SK-N-MC (cell line): ENCODE measurements at places on chromosomes 6 and 20.

DNA sequence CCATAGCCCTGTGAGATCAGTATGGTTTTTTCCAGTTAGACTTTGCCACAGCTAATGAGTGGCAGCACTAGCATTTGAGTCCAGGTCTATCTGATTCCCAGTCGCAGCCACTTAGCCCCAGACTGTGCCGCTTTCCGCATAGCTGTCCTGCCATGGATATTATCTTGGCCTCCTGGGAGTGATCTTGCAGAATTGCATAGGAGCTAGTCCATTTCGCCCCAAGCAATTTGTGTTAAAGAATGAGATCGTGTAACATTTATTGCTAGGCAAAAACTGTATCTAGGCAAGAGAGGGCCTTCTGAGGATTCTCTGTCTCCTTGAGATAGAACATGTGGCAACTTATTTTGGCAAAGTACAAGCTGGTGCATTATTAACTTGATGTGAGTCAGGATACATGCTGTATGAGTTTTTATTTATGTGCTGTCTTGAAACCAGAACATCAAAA, 74.2 kb downstream of the EZR start:
- peak; percentile 98 for DNase-seq

DNA sequence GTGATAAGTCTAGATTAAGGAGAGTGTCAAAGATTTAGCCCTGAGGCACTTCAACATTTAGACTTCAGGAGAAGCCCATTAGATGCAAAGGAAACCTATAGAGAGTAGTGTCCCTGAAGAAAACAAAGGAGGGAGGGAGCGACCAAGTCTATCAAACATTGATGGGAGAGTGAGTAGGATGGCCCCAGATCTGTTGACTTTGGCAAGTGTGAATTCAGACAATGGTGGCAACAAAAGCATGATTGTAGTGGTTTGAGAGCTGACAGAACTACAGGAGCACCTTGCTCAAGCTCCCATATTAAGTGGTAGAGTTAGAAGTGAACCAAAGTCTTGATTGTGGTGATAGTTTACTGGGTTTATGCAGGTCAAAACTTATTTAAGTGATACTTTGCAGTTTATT, 979 bp upstream of the ABCF1 start:
- no peak for DNase-seq

DNA sequence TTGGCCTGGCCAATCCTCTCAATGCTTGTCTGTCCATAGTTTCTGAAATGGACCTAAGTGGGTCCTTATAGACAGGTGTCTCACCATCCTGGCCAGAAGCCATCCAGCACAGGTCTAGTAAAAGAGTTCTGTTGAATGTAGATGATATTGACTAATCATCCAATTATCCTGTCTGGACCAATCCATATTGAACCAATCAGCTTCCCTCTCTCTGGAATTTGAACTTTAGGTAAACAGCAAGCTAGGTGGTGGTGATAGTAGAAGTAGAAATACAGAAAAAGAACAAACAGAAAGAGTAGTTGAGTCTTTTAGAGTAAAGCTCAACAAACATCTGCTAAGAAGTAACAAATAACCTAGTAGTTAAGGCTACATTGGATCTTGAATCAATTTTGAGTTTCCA, 9.5 kb upstream of the PNRC1 start:
- no peak for DNase-seq

GRCh38 chr20:33701629-33702450, 15.7 kb upstream of the E2F1 start:
- DNase-seq = no peak

DNA sequence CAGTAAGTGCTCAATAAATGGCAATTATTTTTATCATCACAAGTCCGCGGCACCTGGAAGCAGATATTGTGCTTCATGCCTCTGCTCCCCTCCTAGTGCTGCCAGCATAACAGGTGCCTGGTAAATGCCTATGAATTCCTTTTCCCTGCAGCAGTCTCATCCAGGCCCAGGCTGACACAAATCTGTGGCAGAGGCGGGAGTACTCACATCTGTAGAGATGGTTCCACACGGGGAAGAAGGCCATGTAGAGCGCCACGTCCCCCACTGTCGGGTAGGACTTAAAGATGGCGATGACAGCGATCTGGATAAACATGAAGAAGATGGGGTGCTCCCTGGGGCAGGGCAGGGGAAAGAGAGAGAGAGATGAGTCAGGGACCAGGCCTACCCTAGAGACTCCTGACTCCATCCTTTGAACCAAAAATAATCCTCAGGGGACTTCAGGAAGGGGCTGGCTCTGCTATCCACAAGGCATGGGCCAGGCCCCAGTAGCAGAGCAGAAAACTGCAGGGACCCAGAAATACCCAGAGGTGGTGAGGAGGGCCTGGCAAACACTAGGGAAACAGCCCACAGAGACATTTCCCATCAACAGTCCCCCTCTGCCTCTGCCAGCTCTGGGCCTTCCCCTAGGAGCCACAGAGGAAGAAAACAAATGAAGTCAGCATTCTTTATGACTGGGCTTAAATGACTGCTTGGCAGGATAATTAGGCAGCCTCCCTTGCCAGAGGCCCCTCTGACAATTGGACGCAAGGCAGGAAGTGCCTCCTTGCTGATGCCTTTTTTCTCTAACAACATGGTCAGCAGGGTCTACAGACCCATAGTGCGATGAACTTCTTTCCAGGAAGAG, 23.0 kb downstream of the MAP1LC3A start:
- no peak for DNase-seq

GRCh38 chr6:28658475-28659249, 133.0 kb downstream of the GPX5 start:
- DNase-seq = no peak

DNA sequence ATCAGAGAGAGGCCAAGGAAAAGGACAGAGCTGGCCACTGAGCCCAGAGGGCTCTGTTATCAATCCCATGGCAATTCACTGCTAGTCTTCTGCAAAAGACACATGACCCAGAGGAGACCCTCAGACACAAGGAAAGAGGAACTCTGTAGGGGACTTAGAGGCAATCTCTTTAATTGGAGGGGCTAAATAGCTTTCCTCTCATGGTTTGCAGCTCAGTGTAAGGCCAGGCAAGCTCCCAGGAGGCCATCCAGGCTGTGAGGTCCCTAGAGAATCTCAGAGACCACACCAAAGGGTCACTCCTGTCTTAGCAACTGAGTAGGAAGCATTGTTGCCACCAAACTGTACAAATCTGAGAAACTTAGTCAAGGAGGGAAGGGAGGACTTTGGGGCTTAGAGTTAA, 10.0 kb upstream of the HLA-DOA start:
- DNase-seq = no peak

DNA sequence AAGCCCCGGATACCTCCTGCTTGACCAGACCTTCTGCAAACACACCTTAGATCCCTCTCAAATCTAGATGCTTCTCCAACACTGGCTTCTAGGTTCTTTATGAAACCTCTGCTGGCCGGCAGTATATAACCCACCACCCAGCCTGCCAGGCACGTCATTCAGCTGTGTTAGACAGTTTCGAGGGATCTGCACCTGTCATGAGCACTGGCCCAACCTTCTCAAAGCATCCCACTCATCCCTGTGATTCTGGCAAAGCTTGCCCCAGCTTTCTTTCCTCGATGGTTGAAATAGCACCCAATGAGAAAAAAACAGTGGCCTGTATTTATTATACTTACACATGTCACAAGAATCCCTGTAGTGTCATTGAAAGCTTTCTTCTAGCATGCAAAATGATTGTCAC, 157.8 kb downstream of the MTHFD1L start:
- no peak for DNase-seq

GRCh38 chr20:5807431-5807830, 57.2 kb downstream of the SHLD1 start:
- DNase-seq = no peak

- no peak for DNase-seq
Observed at GRCh38 chr6:144178323-144178722, 28.0 kb downstream of the STX11 start.

GRCh38 chr6:135600086-135600702, 102.7 kb upstream of the AHI1 start:
- DNase-seq = no peak

DNA sequence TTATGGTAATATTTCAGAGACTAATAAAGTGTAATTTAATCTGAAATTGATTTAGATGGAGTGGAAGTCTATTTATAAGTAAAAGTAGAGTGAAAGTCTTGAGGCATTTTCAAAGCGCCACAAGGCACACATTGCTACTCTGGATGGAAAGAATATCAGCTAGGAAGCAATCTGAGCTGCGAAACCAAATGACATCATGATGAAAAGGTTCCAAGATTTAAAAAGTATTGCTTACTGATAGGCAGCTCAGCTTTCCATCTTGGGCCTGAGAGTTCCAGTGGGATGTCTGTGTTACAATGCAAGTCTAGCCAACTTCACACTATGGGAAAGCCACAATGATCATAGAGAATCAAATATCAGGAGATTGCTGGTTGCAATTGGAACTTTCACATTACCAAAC, 126.9 kb upstream of the VGLL2 start:
- DNase-seq = no peak

DNA sequence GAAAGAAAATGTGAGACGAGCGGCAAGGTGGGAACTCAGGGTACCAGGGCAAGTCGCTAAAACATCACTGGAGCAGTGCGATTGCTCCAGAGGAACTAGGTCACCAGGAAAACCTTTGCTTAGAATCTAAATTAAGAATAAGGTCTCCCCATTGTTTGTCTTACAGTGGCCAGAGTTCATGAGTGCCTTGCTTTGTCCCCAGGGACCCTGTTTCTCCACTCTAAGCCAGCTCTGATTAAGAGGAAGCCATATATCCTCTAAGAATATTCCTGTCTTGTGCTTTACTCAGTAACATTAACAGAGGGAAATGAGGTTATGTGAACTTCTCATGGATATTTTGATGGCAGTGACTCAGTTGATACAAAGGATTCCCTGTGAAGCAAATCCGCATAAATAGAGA, 305.8 kb downstream of the CD83 start:
- DNase-seq = no peak

DNA sequence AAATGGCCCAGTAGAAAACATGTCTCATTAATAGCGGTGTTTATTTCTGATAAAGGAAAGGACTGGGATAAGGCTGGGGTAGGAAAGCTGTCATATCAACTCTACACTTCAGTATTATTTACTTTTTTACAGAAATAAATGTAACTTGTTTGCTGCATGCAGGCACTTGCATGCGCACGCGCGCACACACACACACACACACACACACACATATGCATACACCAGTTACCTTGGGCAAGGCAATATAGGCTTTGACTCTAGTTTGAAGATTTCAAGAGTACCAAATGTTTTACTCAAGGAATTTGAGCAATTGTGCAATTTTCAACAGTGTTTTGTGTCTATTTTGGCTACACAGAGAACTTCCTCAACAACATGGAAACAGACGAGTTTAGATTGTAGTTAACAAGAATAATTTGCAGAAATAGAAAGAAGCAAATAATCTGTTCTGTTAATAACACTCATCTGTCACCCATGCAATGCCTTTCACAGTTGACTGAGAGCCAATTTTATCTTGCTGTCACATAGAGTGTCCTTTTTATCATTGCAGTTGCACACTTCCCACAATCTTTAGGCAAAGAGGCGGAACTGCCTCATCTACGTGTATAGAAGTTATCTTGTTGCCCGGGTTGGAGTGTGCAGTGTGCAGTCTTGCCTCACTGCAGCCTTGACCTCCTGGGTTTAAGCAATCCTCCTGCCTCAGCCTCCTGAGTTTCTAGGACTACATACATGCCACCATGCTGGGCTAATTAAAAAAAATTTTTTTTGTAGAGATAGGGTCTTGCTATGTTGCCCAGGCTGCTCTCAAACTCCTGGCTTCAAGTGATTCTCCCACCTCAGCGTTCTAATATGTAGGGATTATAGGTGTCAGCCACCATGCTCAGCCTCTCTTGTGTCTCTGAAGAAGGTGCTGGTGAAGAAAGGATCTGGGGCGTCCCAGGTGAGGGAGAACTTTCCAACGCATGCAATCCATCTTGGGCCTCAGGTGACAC, 74.8 kb upstream of the SHLD1 start:
- no peak for DNase-seq

GRCh38 chr6:154916857-154917256, 78.3 kb upstream of the TIAM2 start:
- no peak for DNase-seq

DNA sequence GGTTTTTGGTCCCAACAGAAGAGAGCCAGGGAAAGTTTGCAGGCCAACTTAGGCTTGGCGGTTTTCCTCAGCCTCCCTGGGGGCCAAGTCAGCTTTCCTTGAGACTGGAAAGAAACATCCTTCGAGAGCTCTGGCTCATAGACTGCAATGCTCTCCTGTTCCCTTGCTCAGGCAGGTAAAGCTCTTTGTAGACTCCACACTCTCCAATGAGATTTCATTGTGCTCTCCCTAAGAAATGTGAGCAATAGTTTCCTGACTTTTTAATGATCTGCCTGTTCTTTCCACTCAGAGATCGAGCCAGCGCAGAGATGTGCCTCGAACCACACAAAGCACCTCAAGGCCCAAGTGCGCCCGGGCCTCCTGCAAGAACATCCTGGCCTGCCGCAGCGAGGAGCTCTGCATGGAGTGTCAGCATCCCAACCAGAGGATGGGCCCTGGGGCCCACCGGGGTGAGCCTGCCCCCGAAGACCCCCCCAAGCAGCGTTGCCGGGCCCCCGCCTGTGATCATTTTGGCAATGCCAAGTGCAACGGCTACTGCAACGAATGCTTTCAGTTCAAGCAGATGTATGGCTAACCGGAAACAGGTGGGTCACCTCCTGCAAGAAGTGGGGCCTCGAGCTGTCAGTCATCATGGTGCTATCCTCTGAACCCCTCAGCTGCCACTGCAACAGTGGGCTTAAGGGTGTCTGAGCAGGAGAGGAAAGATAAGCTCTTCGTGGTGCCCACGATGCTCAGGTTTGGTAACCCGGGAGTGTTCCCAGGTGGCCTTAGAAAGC, 13.9 kb downstream of the TNFAIP3 start:
- DNase-seq = no peak

DNA sequence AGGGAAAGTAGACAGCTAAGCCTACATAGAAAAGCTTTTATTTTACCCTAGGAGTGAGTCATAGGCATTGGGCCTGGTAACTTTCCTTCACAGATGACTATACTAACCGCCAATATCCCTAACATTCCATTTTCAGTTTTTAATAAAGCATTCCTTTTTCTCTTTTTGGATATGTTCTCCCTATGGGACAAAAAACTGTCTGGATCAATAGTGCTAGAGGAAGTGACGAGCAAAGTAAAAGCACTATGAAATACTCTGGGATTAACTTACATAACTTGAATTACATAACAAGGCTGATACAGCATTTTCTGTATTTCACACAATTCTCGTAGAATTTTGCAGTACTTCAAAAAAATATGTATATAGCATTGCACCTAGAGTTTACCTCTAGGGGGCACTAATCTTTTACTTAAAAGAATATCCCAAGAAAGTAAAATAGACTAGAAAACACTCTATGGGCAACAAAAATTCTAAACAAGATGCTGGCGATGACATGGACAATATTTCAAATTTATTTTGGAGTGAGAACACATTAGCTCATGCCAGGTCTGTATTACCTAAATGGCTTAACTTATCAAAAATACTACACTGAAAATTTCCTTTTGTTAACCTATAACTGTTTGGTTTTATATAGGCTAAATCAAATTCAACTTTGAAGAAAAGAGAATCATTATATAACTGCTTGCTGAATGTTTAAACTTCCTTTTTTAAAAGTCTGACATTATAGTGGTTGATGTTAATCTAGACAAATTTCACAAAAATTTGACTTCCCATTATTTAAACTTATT, 66.3 kb upstream of the DST start:
- DNase-seq = peak; percentile 78
